ENCODE measurements at places on chromosomes 1 and 21.

DNA sequence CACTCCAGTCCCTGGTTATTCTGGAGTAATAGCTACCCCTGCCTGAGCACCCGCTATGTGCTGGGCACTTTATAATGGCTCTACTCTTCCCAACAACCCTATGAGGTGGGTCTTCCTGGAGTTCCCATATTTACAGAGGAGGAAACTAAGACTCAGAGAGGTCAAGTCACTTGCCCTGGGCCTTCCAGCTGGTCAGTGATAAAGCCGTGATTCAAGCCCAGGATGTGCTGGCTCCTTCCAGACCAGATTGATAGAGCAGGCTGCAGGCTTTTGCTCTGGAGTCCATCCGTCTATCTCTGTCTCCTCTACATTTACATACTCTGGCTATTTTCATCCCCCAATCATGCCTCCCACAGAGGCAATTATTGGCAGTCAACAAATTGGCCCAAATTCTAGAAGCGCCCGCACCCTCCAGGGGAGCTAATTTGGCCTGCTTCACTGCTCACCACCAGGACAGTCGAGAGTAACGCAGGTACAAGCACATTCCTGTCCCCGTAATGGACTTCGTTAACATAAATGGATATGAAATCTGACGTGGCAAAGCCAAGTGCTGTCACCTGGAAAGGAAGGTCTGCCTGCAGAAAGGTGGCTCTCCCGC, 39.8 kb upstream of the SELENON start:
- no peak for DNase-seq

DNA sequence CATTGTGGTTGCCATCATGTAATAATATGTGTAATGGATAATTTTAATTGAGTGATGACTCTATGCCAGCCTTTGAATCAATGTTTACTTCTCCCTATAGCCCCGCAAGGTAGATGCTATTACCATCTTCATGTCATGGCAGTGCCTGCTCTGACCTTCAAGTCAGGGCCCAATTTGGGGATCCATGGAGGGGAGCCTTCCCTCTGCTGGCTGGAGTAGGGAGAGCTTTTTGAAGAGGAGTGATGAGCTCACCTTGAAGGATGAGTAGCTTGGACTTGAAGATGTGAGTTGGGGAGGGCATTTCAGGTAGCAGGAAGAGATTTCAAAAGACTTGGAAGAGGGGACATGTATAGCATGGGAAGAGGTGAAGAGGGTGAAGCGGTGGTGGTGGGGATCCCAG, 189.2 kb downstream of the FOXD2 start:
- DNase-seq: no peak

- peak; percentile 29 for DNase-seq
Measured at GRCh38 chr1:167722152-167722869, 529 bp downstream of the MPZL1 start.

GRCh38 chr1:156622581-156623297, 3.5 kb downstream of the HAPLN2 start:
- no peak for DNase-seq

- DNase-seq: no peak
Measured at GRCh38 chr1:89822109-89822962, 1.5 kb downstream of the LRRC8D start.

GRCh38 chr1:160541622-160542302, 18.7 kb upstream of the SLAMF6 start:
- DNase-seq: no peak

GRCh38 chr1:192104852-192105251, 53.4 kb upstream of the RGS18 start:
- peak; percentile 63 for DNase-seq

DNA sequence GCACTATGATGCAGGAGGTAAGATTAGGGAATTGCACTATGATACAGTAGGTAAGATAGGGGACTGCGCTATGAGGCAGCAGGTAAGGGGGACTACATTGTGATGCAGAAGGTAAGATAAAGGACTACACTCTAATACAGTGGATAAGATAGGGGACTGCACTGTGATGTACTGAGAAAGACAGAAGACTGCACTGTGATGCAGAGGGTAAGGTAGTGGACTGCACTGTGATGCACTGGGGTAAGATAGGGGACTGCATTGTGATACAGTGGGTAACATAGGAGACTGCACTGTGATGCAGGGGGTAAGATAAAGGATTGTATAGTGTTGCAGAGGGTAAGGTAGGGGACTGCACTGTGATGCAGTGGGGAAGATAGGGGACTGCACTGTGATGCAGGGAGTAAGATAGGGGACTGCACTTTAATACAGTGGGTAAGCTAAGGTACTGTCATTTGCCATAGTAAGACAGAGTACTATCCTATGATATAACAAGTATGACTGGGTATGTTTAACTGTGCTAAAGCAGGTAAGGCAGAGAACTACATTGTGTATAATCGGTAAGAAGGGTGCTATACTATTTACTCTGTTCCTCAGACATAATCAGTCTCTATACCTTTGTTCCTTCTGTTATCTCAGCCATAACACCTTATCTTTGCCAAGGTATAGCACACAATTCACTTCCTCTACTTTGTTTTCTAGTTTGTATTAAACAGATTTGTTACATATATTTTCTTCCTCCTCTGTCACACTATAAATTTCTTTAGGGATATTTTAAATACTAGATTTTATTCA, 208.5 kb downstream of the BARHL2 start:
- DNase-seq: no peak

- DNase-seq: no peak
Measured at GRCh38 chr21:9837946-9838737, 683.2 kb upstream of the TPTE start.

GRCh38 chr1:24442764-24443163, 27.2 kb downstream of the NIPAL3 start:
- peak; percentile 57 for DNase-seq

DNA sequence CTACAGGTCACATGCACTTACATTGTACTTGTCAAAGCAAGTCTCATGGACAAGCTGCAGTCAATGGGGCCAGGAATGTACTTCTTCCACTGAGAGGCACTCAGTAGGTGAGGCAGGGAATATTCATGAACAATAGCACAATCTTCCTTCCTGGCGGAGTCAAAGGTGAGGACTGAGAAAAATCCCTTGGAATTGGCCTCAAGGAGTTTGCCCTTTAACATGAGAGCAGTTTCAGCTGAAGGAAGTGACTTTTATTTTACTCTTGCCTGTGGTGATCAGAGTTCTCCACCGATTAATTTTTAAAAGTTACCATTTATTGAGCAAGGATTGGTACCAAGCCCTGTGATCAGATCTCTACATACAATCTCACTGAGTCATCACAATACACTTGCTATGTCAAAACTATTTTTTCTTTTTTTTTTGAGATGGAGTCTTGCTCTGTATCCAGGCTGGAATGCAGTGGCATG, 11.2 kb upstream of the AK2 start:
- DNase-seq: peak; percentile 59

- DNase-seq: no peak
Measured at GRCh38 chr1:5979536-5980313, 12.5 kb downstream of the NPHP4 start.

DNA sequence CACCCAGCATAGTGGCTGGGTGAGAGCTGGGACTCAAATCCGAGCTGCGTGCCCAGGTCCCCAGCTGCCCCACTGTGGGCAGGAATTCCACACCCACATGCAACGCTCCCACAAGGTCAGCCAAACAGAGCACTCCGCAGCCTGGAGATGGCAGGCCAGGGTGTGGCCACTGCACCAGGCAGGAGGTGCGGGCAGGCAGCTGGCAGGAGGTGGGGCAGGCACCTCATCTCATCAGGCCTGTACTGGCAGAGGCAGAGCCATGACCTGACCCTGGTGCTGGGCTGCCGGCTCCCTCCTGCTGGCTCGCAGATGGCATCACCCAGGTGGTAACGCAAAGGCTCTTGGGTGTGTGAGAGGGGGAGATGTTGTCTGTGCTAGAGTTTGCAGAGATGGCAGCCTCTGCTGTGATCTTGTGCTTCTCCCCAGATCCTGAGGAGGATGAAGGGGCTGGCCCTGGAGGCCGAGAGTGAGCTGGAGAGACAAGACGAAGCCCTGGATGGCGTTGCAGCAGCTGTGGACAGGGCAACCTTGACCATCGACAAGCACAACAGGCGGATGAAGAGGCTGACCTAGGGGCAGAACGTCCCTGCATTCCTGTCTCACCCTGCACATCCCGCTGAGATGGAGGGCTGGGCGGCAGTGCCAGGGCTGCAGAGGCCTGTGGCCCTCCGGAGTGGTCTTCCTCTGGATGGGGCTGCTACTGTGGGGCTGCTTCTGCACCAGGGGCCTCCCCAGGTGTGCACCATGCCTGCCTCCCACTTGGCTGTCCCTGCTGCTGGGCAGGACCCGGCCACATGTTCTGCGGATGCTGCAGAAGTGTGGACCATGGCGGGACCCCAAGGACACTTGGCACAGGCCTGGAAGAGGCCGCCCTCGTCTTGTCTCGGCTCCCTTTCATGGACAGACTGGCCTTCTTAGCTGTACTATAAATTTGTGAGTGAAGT, 35.1 kb upstream of the PRSS38 start:
- DNase-seq: no peak

DNA sequence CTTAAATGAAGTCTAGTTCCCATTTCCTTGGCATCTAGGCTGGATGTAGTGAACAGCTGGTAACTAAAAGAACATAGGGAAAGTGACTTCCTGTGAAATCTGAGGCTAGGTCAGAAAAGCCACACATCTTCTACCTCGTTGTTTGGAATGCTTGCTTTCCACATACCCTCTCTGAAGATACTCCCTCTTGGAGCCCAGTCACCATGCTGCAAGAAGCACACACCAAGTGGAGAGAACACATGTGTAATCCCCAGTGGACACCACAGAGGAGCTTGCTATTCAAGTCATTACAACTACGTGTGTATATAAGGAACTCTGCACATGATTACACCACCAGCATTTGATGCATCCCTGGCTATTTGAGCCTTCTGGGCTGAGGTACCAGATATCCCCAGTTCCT, 125.9 kb downstream of the RGS21 start:
- peak; percentile 12 for DNase-seq

- DNase-seq: no peak
Measured at GRCh38 chr1:235945775-235946570, 79.3 kb upstream of the LYST start.

GRCh38 chr1:207938016-207938415, 27.1 kb upstream of the CD34 start:
- peak; percentile 54 for DNase-seq

- no peak for DNase-seq
Measured at GRCh38 chr1:52857443-52857842, 14.9 kb downstream of the ZYG11A start.

- DNase-seq: peak; percentile 10
Measured at GRCh38 chr1:57422271-57423134, 1.4 kb downstream of the DAB1 start.

- DNase-seq: no peak
Measured at GRCh38 chr1:33824971-33825370, 38.9 kb upstream of the HMGB4 start.

- no peak for DNase-seq
Measured at GRCh38 chr21:36075171-36075570, 5.3 kb downstream of the CBR1 start.

DNA sequence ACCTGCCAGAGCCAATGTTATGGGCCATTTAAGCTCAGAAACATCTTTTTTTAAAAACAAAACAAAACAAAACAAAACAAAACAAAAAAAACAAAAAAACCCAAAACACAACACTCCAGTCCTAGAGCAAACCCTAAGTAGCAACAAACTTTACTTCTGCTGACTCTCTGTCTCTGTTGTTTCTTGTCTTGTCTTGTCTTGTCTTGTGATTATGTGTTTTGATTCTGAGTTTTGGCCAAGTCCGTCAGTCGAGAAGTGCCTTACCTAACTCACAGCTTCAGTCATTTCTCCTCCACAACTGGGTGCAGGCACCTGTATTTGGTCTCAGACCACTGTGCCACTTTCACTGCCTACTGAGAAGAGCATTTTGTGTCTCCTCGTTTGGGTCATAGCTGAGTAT, 307.9 kb downstream of the BACH1 start:
- DNase-seq: no peak

DNA sequence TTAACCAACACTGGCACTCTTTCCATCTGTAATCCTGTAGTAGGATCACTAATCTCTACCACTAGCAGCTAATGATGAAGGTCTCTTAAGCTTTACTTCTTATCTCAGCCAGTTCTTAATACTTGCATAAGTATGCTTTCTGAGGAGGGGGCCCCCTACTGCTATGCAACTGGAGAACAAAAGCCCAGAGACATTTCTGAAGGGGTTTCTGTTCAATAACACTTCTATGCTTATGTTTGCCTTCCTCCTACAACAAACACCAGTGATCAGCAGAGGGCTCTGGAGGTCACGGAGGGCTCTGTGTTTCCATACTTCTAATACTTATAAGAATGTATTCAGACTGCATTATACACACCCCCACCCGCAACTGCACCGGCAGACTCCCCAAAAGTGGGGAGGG, 215.8 kb downstream of the BARHL2 start:
- DNase-seq: no peak

- DNase-seq: no peak
Measured at GRCh38 chr21:46385846-46386733, 62.1 kb downstream of the PCNT start.

DNA sequence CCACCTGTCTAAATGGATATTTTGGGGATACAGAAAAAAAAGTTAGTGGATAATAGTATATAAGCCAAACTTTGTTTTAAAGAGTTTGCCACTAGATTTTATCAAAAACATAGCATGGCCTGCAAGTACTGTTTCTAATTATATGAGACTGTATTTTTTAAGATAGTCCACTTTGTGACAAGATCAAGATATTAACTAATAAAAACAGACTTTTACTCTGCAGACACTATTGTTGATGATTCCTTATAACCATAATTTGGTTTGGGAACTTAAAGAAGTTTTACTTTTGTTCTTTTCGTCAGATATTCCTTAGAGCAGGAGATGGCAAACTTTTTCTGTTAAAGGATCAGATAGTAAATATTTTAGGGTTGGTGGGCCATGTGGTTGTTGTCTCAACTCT, 36.4 kb downstream of the SMG7 start:
- no peak for DNase-seq

GRCh38 chr1:224544346-224545110, 71.6 kb upstream of the CNIH3 start:
- peak; percentile 76 for DNase-seq

- no peak for DNase-seq
Measured at GRCh38 chr21:24224422-24224821, 1382.9 kb downstream of the MRPL39 start.

DNA sequence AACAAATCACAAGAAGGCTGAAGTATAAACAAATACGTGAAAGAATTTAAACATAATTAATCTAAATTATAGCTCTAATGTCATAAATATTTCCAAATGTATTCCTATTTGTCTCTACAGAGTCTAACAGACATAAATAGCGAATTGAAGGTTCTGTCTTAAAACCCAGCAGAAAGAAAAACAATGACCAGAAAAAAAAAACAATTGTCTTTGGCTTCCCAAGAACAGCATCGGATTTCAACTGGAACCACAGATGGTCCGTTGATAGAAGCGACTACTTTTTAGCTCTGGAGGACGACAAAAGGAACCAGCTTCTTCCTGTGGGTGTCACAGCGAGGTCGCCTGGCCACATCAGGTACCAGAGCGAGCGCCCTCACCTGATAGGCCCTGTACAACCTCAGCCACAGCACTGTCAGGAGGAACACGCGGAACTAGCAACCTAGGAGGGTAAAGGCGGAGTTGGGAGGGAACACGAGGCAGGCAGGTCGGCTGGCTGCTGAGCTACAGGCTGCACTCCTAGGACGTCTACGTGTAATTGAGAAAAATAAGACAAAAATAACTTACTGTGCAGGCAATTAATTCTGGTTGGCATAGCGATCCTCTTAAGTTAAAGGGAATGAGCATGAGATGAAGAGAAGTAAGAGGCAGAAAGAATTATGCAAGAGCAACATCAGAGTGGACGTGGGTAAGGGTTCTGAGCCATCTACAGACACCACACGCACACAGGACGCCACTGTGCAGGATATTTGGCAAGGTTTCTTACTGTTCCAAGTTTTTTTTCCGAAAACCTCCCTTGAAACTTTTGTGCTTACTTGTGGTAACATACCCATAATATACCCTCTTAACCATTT, 16.7 kb upstream of the PRDM15 start:
- DNase-seq: no peak

Data from fibroblast of the aortic adventitia (primary cell).